ENCODE measurements at places on chromosomes 3 and 15. TPM values are rescaled to one million over a fixed set of nuclear protein-coding genes. Genes with fewer than 3 reads are reported as not detected.

Gene CACNA2D2
- 0.04 TPM for polyA plus RNA-seq

Gene ECT2
- polyA plus RNA-seq = 16.3 TPM

Gene MYO5C
- 0.19 TPM for polyA plus RNA-seq

Gene PCSK6
- polyA plus RNA-seq = 3.5 TPM

Gene BLOC1S6
- 10.9 TPM for polyA plus RNA-seq
